ENCODE measurements at places on chromosomes 1 and 21. TPM values are rescaled to one million over a fixed set of nuclear protein-coding genes. Genes with fewer than 3 reads are reported as not detected.

DNA sequence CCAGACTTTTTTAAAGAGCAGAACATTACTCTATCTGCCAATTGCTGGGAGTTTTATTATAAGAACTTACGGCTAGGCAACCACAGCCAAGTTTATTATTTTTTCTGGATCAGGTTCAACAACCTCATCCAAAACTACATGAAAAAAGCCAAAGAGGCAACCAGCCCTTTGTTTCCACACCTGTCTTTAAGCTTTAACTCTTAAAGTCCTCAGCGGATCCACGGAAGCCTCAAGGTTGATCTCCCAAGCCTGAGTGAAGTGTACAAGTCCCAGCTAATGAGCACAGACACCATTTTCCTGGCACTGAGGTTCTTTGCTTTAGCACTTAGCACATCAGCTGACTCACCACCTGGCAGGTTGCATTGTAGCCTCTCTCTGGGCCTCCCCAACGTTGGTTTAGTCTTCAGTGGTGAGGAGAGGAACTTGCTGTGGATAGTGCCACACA is 143.1 kb downstream of the TGFBR3 start:
- no peak overlapping the region for H3K4me3 ChIP-seq
- H3K27me3 ChIP-seq, result no peaks in the 10 kb centered on the region
- H3K36me3 ChIP-seq, result peaks cover 59% of the 10 kb centered on the region
- H3K27ac ChIP-seq, result no peak overlapping the region
- no peak for DNase-seq
- peaks cover 76% of the 10 kb centered on the region for H3K4me1 ChIP-seq

- H3K4me3 ChIP-seq, result no peak overlapping the region
- no peak overlapping the region for H3K27ac ChIP-seq
- H3K4me1 ChIP-seq, result no peaks in the 10 kb centered on the region
- no peaks in the 10 kb centered on the region for H3K27me3 ChIP-seq
- H3K36me3 ChIP-seq, result no peaks in the 10 kb centered on the region
Measured at GRCh38 chr1:208584167-208584755, 340.1 kb upstream of the PLXNA2 start.

- H3K4me3 ChIP-seq, result no peak overlapping the region
- no peak overlapping the region for H3K27ac ChIP-seq
- H3K36me3 ChIP-seq, result no peaks in the 10 kb centered on the region
- no peaks in the 10 kb centered on the region for H3K4me1 ChIP-seq
Measured at GRCh38 chr1:82065916-82066315, 265.2 kb downstream of the ADGRL2 start.

DNA sequence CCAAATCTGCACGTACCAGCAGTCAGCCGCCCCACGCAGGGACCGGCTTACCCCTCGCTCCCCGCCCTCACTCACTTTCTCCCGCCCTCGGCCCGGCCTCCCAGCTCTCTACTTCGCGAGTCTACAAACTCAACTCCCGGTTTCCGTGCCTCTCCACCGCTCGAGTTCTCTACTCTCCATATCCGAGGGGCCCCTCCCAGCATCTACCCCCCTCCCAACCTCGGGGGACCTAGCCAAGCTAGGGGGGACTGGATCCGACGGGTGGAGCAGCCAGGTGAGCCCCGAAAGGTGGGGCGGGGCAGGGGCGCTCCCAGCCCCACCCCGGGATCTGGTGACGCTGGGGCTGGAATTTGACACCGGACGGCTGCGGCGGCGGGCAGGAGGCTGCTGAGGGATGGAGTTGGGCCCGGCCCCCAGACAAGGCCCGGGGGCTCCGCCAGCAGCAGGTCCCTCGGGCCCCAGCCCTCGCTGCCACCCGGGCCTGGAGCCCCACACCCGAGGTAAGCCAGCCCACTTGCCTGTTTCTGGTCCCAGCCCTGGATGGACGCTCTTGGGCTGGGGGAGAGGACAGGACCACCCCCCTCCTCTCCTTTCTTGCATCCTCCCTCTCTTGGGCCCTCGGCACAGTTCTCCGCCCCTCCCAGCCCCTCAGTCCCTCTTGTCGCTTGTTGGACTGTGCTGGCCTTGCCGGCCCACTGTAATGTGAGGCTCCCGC is at the start of gene ARTN:
Gene ARTN, plus strand, starts transcription at position 416 of the 715 bp plus-strand sequence. CDS start 1,856 bp downstream, outside the sequence.
- peak within 1 kb of the TSS; percentile 61 for H3K4me3 ChIP-seq
- DNase-seq, result no peak
- peaks cover 39% of the 10 kb centered on the region for H3K4me1 ChIP-seq
- no peak within 1 kb of the TSS for H3K27ac ChIP-seq
- no peaks in the 10 kb centered on the region for H3K27me3 ChIP-seq

DNA sequence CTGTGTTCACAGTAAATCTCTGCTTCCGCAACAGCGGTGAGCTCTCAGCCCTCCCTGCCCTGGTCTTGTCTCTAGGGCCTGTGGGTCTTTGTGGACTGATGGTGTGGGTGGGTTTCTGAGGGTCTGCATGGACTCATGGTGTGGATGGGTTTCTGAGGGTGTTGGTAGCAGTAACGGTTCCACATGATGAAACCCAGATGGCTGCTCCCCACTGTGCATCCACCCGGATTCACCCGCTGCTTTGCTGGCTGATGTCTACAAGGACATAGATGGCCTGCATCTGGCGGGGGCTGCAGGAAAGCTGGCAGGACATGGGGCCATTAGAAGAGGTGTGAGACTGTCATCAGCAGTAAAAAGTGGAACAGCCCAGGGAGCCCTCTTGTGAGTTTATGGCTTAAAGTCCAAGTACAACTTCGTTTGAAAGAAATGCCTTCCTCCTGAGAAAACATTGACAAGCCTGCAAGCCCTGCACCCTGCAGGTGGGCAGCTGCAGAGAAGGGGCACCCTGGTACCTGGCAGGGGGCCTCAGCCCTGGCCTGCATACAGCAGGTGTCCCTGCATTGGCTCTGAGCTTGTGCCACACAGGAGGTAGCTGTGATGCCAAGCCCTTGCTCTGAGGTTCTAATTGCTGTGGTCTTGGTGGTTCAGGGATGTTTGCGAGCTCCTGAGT is 156.9 kb upstream of the COL6A1 start:
- no peaks in the 10 kb centered on the region for H3K36me3 ChIP-seq
- H3K4me1 ChIP-seq, result peaks cover 9% of the 10 kb centered on the region
- DNase-seq, result no peak
- H3K4me3 ChIP-seq, result no peak overlapping the region
- peaks cover 78% of the 10 kb centered on the region for H3K27me3 ChIP-seq
- H3K27ac ChIP-seq, result no peak overlapping the region

- H3K4me1 ChIP-seq, result no peaks in the 10 kb centered on the region
- no peak for DNase-seq
- H3K27ac ChIP-seq, result no peak overlapping the region
- no peak overlapping the region for H3K4me3 ChIP-seq
Measured at GRCh38 chr21:41648591-41649031, 118.2 kb downstream of the RIPK4 start.

DNA sequence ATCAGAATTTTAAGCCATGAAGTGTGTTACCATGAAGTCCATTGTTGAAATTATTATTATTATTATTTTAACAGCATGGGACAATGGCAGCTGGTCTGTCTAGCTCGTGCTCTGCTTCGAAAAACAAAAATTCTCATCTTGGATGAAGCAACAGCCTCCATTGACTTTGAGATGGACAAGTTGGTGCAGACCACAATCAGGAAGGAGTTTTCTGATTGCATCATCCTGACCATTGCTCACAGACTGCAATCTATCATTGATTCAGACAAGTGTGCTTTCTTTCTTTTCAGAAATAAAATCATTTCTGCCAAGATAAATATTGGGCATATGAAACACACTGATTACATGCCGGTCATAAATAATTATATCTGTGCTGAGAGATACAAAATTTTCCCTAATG is 21.0 kb downstream of the HSPA13 start:
- H3K27me3 ChIP-seq, result no peaks in the 10 kb centered on the region
- H3K36me3 ChIP-seq, result no peaks in the 10 kb centered on the region
- no peak for DNase-seq

DNA sequence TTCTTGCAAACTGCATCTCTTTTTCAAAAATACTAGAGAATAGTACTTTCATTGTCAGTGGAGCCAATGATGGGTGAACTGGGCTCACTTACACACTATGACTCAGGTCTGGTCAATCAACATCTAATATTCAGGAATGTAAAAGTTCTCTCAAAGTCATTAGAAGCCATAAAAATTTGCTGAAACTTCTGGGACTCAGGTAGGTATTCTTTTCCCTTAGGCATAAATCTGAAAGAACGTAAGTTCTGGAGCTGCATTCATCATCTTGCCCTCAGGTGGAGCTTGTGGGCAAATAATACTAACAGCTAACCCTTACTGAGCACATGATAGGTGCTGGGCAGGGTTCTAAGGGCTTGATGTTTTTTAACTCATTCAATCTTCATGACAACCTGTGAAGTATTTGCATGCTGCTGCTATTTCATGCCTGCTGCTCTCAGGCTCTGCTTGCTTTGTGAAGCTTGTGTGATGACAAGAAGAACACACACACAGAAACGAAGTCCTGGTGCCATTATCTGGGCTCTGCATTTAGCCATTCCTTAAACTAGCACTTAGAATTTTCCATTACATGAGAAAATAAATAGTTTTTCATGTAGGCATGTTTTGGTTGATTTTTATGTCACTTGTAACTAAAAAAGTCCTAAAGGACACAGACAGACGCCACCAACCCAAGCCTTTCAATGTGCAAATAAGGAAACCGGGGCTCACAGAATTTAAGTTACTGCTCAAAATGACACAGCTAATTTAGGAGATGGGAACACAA is 394.2 kb upstream of the LYPLAL1 start:
- no peak for DNase-seq
- no peak overlapping the region for H3K27ac ChIP-seq
- H3K4me3 ChIP-seq, result no peak overlapping the region
- no peaks in the 10 kb centered on the region for H3K27me3 ChIP-seq
- no peaks in the 10 kb centered on the region for H3K4me1 ChIP-seq
- no peaks in the 10 kb centered on the region for H3K36me3 ChIP-seq

The DIRAS3 gene
- polyA plus RNA-seq, result not detected

The MTF1 gene
- 2.6 TPM for polyA plus RNA-seq

The TTC24 gene
- 0.18 TPM for polyA plus RNA-seq
